Activated CD4-positive, alpha-beta T cell treated with anti-CD3 and anti-CD28 coated beads for 24 hours (primary cell): ENCODE measurements at places on chromosomes 16 and 17.

- DNase-seq, result no peak
Measured at GRCh38 chr17:29251184-29251583, 4.5 kb downstream of the CRYBA1 start.

DNA sequence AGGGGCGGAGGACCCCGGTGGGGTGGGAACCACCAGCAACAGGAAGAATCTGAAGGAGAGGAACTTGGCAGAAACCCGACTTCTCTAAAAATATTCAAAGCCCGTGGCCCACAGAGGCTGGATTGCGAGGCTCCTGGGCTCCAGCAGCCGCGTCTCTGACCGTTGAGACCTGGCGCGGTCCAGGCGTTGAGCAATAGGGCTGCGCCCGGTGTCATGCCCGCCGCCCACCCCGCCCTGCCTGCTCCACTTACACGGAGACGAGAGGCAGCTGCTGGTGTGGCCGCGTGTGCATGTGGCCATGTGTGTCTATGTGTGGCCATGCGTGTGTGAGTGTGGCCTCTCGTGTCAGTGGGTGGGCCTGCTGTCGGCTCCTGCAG, 83.6 kb downstream of the IRF8 start:
- no peak for DNase-seq

GRCh38 chr16:67940446-67941089, 3.4 kb downstream of the LCAT start:
- no peak for DNase-seq

DNA sequence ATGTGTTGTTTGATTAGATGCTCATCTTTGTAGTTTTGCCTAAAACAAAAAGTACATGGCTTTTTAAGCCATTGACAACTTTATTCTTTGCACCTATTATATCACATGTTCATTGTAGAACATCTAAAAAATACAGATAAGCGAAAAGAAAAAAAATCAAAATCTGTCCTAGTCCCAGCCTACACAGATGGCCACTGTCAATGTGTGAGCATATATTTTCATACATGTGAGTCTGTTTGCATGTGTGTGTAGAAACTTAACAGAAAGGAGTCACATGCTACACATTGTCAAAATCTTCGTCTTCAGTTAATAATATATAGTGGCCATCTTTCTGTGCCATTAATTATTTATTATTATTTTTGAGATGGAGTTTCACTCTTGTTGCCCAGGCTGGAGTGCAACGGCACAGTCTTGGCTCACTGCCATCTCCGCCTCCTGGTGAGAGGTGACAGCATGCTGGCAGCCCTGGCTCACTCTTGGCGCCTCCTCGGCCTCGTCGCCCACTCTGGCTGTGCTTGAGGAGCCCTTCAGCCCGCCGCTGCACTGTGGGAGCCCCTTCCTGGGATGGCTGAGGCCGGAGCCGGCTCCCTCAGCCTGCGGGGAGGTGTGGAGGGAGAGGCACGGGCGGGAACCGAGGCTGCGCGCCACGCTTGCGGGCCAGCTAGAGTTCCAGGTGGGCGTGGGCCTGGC, 68.5 kb upstream of the AMZ2 start:
- DNase-seq, result no peak

- no peak for DNase-seq
Measured at GRCh38 chr16:10356870-10357842, 28.7 kb upstream of the ATF7IP2 start.

GRCh38 chr17:27974531-27975145, 67.8 kb upstream of the NLK start:
- DNase-seq, result no peak

GRCh38 chr17:34601416-34601815, 22.0 kb downstream of the TMEM132E start:
- DNase-seq, result no peak

GRCh38 chr17:1736348-1737281, 6.1 kb upstream of the SERPINF2 start:
- no peak for DNase-seq

GRCh38 chr17:36921095-36921851, 16.0 kb upstream of the LHX1 start:
- peak; percentile 61 for DNase-seq

DNA sequence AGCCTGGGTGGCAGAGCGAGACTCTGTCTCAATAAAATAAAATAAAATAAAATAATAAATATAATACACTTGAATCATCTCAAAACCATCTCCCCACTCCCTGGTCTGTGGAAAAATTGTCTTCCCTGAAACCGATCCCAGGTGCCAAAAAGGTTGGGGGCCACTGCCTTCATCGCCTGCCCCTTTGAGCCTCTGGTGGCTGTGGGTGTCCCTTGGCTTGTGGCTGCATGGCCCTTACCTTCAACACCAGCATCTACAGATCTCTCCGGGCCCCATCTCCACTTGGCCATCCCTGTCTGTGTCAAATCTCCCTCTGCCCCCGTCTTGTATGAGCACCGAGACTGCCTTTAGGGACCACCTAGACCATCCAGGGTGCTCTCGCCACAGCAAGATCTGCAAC, 177.3 kb downstream of the SEC14L1 start:
- no peak for DNase-seq

GRCh38 chr17:50151937-50152547, 1.6 kb upstream of the PPP1R9B start:
- DNase-seq, result no peak

DNA sequence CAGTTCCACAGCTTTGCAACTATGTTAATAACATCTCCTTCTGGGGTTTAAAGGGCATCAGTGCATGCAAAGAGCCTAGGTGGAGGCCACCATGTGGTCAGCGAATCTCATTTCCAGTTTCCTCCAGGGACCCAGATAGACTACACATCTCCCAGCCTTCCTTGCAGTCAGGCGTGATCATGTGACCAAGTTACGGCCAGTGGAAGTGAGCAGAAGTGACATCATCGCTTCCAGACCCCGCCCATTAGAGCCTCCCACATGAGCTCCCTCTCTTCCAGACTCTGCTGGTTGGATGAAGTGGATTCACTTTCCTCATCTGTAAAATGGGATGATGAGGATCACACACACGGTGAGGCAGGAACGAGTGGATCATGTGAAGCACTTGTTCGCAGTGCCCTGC, 27.4 kb upstream of the KDM8 start:
- DNase-seq, result no peak

DNA sequence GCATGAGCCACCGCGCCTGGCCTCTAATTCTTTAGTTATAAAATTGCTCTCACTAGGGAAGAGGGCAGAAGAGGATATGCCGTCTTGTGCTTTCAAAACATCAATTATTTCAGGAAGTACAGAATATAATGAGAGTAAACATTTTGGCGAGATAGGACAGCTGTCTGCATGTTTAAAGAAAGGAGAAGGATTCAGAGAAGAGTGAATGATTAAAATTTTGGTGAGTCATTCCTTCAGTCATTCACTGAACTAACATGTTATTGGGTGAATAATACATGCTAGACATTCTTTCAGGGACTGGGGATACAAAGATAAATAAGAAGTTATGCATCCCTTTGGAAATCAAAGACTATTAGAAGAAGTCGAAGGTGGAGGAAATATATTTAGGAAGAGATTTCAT, 590.3 kb upstream of the GOT2 start:
- no peak for DNase-seq

- no peak for DNase-seq
Measured at GRCh38 chr16:17304491-17305119, 166.2 kb downstream of the XYLT1 start.

DNA sequence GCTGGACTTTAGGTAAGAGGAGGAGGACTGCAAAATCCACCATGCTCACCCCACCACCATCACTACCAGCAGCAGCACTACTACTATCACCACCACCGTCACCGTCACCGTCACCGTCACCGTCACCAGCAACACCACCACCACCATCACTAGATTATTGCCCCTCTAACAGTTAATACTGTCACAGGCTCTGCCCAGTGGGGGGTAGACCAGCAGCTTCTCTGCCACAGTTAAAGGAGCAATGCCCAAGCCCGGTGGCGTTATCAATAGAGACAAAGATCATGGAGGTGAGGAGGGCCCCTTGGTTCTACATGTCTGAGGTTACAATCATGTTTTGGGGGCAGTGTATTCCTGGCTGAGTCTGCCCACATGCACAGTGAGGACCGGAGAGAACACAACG, 184.4 kb upstream of the DYNLRB2 start:
- DNase-seq, result no peak

DNA sequence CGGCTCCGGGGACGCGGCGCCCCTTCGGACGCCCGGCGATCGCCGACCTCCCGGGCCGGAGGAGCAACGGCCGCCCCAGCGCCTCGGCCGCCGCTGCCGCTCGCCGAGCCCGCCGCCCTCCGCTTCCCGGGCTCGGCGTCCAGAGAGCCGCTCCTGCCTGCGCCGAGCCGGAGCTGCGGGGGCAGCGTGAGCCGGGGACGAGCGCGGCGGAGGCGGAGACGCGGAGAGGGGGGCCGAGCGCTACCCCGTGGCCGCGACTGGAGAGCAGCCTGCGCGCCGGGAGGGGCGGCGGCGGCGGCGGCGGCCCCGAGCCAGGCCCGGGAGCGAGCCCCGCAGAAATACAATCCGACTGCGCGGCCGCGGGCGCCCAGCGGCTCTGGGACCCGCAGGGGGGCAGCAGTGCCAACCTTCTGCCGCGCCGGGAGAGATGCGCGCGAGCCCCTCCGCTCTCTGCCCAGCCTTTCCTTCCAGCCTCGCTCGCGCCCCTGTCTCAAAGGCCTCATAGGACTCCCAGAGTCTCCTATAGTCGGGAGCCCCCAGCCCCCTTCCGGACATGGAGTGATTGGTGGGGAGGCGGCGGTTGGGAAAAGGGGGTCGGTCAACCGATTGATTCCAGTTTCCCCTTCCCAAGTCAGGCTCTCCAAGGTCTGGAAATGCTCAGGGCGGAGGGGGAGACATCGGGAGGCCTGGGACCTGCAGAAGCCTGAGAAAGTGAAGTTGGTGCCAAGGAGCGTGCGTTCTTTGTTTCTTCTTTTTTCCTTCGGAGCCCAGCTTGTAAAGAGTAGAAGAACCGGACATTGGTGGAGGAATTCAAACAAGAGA, 1.0 kb upstream of the SDK2 start:
- no peak for DNase-seq

- no peak for DNase-seq
Measured at GRCh38 chr17:79089720-79090442, 15.3 kb downstream of the ENGASE start.

- DNase-seq, result no peak
Measured at GRCh38 chr17:82875407-82875856, 35.6 kb upstream of the ZNF750 start.

- no peak for DNase-seq
Measured at GRCh38 chr16:86988920-86989696, 328.1 kb downstream of the C16orf95 start.

- no peak for DNase-seq
Measured at GRCh38 chr16:17037499-17037898, 433.3 kb downstream of the XYLT1 start.

GRCh38 chr17:8934346-8934745, 31.2 kb downstream of the PIK3R5 start:
- no peak for DNase-seq

- DNase-seq, result no peak
Measured at GRCh38 chr17:18139949-18140348, 31.4 kb downstream of the MYO15A start.

DNA sequence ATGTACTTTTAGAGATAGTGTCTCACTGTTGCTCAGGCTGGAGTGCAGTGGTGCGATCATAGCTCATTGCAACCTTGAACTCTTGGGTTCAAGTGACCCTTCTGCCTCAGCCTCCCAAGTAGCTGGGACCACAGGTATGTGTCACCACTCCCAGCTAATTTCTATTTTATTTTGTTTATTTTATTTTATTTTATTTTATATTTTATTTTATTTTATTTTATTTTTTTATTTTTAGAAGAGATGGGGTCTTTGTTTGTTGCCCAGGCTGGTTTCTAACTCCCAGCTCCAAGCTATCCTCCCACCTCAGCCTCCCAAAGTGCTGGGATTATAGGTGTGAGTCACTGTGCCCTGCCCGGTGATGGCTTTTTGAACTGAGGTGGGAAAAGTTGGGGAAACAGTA, 35.1 kb upstream of the HS3ST4 start:
- DNase-seq, result no peak

GRCh38 chr16:48277158-48277557, 29.8 kb upstream of the ABCC11 start:
- DNase-seq, result no peak

DNA sequence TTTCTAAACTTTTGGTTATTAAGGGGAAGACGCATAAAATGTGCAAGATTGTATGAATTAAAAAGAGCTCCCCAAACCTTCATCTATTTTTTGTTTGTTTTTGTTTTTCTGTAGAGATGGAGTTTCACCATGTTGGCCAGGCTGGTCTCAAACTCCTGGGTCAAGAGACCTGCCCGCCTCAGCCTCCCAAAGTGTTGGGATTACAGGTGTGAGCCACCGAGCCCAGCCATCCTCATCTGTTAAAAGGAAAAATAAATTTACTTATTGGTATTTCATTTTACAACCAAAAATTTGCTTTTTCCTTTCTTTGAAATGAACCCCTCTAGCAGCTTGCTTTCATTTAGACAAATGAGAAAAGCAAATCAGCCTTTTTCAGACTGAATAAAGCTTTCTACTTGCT, 23.2 kb downstream of the RNF157 start:
- DNase-seq, result no peak

DNA sequence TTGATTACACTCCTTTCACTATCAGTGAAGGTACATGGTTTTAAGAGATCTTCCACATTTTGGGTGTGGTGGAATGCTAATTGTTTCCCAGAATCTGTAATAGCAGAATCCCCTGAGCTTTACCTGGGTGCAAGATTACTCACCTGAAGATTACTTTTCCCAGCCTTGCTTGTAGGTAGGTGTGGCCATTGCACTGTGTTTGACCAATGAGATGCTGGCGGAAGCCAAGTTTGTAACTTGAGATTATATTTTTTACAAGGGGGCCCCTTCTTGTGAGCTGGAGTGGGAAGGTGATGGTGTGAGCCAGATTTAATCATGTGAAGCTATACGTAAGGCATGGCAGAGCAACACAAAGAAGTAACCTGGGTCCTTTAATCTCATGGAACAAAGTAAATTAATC, 294.3 kb downstream of the TOX3 start:
- DNase-seq, result no peak

GRCh38 chr16:80459331-80459777, 81.4 kb upstream of the DYNLRB2 start:
- DNase-seq, result no peak

DNA sequence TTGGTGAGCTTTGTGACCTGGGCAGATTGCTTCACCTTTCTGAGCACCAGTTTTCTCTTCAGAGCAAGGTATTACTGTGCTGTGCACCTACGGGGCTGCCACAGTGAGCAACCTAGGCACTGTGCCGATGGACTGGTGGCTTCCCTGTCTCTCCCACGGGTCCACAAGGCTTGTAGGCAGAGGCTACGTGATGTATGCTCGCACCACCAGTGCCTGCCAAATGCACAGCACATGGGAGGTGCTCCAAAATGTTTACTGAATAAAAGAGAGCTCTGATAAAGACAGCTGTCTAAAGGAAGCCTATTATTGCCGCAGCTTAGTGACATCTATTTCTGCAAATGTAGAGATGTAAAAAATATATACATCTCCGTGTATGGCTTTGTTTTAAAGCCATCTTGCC, 139.2 kb downstream of the CDK5R1 start:
- DNase-seq, result no peak

GRCh38 chr17:47630614-47631013, 19.1 kb upstream of the KPNB1 start:
- DNase-seq, result no peak

GRCh38 chr16:89973235-89973634, 24.7 kb downstream of the DEF8 start:
- no peak for DNase-seq
